Endothelial cell (in vitro differentiated cells): ENCODE measurements at places on chromosomes 7 and 10.

- DNase-seq, result no peak
These were observed 80.4 kb downstream of the HIP1 start for GRCh38 chr7:75658369-75658768.

GRCh38 chr10:63265683-63266235 is 132.6 kb downstream of the NRBF2 start:
- no peak for DNase-seq

DNA sequence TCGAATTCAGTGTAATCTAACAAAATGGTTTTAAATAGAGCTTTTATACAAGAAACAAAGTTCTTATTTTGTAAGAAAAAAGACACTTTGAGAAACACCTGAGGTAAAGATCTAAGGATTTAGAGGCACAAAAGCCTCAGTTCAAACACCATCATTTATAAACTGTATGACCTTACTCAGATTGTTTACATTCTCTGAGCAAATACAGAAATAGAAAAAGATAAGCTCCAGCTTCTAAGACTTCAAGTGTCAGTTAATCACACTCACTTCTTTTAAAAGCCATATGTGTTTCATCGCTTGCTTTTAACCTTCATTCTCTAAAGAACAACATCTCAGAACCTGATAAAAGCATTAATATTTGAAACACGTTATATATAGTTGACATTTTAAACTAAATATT is 27.9 kb downstream of the CADPS2 start:
- no peak for DNase-seq

- no peak for DNase-seq
These were observed 21.6 kb upstream of the GIMAP8 start for GRCh38 chr7:150428671-150429451.

GRCh38 chr10:101295261-101295660 is 58.7 kb upstream of the BTRC start:
- DNase-seq, result no peak

DNA sequence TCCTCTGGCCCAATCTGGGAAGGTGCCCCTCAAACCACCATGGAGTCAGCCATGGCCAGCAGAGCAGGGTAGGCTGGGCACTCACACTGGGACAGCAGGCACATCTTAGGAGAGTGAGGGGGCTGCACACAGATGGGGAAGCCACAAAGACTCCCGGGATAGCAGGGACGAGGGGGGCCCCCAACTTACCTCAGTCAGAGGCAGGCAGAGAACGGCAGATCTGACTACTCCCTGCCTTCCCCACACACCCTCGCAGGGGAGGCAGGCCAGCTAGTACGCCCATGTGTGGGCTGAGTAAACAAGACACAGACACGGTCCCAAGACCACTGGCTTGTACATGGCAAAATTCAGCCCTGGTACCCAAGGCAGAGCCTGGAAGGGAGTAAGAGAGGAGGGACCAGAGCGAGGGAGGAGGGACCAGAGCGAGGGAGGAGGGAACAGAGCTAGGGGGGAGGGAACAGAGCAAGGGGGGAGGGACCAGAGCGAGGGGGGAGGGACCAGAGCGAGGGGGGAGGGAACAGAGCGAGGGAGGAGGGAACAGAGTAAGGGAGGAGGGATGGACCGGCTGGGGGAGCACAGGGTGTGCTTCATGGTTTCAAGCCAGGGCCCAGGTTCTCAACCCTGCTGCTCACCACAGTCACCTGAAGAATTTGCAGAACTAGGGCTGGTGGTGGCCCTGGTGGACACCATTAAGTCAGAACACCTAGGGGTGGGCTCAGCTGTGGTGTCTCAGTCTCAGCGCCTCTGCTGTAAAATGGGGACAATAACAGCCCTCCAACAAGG is 73.8 kb downstream of the RGS10 start:
- DNase-seq, result no peak

GRCh38 chr7:74193054-74193453 is 16.8 kb upstream of the LAT2 start:
- DNase-seq, result no peak

DNA sequence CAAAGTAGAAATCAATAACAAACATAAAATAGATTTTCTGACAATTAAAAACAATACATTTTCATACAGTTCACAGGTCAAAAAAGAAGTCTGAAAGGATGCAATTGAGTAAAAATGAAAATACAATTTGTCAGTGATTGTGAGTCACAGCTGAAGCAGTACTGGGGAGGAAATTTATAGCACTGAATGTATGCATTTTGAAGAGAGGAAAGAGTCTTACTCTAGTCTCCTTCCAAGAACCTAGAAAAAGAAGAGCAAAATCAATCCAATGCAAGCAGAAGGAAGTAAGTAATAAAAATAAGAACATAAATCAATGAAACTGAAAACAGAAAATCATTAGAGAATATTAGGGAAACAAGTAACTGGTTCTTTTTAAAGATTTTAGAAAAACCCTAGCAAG is 507.2 kb upstream of the IGFBP3 start:
- DNase-seq, result no peak

DNA sequence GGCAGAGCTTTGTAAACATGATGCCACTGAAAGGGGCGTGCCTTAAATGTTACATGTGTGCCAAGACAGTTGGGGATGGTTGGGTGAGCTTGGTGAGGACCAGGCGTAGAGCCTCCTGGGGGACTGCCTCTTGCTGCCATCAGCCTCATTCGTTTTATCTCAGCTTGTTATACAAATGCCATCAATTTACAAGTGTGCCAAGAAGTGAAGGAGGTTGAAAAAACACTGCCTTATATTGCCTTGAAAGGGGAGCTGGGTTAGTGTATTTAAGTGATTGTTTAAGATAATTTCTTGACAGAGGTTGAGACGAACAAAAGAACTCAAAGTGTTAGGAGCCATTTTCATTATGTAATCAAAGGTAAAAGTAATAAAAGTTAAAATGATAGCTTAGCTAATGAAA is 354.7 kb downstream of the PHTF2 start:
- no peak for DNase-seq

GRCh38 chr10:86287966-86288579 is 78.5 kb downstream of the GRID1 start:
- peak; percentile 2 for DNase-seq

DNA sequence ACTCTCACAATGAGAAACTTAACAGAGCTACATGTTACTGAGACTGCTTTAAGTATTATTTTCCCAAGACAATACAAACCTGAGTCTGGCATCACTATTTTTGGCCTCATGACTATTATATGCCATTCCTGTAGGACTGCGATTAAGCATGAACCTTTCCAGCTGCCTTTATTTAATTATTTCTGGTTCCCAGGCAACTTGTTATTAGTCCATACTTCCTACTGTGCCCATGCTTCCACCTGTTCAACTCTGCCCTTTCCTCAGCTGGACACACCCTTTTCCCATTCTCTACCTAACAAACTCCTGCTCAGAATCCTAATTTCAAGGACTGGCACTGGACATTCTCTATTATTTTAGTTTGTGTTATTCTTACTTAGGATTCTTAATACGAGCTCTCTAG is 8.1 kb upstream of the CROT start:
- DNase-seq, result no peak

- DNase-seq, result no peak
These were observed 6.5 kb downstream of the TSPAN14 start for GRCh38 chr10:80460399-80461207.

DNA sequence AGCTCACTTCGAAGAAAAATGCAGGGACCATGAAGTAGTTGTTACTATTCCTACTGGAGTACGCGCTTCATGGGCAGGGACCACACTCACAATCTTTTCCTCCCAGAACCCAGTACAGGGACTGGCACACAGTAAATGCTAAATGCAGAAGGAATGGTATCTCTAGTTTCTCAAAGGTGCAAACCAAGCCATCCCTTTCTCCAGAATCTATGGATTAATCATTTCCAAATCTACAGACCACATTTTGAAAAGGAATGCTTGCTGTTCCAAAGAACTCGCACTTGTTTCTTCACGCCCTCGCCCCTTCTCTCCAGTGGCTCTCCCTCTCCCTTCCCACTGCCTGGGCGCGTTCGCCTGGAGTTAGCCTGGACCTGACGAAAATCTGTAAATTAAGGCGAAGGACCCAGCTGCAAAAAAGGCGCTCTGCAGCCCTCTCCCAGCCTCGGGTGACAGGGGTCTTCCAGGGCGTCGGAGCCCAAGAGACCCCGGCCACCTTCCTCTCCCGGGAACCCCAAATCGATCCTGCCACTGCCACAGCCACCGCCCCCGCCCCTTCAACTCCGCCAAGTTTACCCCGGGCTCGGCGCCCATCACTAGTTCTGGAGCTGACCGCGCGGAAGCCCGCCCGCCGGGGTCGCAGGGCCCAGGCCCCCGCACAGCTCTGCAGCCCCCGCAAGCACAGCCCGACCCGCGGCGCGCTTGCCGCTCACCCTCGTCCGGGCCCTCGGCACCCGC is 527 bp downstream of the PDIA4 start:
- no peak for DNase-seq

- DNase-seq, result no peak
These were observed 3.4 kb downstream of the HOXA9 start for GRCh38 chr7:27161721-27162560.
